ENCODE measurements at places on chromosomes 1 and 21.

DNA sequence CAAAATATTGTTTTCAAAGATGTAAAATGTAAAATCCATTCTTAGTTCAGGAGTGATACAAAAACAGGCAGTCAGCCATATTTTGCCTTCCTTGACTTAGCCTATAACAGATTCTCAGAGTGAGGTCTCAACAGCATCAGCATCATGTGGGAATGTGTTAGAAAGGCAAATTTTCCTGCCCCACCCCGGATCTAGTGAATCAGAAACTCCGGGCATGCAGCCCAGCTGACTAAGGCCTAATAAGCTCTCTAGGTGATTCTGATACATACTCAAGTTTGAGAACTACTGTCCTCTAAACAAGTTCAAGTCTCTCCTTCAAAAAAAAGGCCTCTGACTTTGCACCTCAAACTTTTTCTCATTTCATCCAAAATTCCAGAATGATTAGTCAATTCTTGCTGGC lies 46.9 kb upstream of the PRRC2C start:
- DNase-seq, result no peak

DNA sequence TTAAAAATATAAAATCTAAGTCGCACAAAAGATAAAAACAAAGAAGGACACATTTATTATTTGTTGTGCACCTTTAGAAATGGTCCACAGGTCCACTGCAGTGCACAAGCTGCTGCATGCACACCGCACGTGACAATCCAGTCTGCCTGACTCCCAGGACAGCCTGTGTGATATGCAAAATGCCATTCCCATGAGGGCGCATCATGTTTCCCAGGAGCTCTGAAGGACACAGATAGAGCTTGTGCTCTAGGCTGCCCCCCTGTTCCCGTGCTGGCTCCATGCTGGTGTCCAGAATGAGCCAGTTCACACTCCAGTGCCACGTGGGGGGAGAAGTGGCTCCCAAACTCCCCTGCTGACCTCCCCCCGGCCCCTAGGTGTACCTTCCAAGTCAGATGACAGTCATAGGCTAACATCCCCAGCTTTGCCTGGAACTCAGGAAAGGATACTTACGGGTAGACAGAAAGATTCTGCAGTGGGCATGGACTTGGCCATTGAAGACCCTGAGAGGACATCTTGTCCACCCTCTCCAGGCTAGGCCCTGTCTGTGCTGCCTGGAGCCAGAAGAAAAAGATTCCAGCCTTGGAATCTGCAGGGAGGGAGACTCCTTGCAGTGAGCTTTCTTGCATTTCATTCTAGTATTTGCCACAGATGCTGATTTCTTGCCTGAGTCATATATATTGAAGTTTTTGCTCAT lies 26.3 kb downstream of the RAB7B start:
- no peak for DNase-seq

DNA sequence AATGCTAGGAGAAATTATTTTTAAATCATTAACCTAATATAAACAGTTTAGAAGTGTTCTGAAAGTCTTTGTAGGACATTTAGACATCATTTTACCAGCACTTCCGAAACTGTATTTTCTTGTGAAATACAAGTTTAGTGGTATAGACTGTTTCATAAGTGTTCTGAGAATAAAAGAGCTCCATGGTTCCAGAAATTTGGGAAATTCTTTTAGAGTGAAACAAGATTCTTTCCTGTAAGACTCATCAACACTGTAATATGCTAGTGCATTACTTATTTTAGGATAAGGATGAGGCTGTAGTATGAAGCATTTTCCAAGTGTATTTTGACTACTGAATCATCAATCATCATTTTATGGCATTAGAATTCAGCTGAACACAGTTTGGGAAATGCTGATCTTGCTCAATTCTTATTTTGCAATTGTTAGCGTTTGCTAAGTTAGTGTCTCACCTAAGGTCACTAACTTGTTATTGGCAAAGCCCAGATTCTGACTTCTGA lies 73.4 kb downstream of the CEP350 start:
- DNase-seq, result no peak

DNA sequence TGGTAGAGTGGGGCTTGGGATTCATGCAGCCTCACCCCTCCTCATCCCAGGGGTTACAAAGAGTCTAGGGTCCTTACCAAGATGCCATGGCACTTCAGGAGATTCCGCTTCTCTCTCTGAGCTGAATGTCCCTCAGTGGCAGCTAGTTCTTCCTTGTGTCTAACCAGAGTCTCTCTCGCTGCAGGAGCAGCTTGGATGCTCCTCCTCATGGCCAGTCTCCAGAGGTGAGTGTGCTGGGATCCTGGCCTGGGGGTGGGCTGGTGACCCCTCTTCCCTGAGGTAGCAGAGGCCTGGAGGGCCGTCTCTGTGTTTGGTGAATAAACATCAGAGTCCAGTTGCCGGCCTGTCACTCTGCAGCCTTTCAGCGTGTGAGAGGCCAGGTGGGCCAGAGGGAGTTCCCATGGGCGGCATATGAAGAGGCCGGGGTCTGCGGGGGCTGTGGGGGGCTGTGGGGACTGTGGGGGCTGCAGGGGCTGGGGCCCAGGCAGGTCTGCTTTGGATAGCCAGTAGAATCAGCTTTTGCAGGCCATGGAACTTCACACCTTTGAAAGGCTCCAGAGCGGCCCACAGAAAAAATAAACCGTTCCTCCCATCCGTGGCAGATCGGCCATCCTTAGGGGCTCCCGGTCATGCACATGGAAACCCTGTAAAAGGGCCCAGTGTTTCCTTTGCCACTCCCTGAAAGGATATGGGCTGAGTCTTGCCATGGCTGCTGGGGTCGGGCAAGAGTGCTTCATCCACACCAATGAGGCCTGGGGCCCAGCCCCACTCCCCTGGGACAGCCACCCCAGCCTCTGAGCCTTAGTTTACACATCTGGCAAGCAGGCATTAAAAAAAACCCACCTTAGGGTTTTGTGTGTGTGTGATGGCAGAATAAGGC lies 256.4 kb downstream of the FOXD2 start:
- DNase-seq, result no peak

GRCh38 chr1:65420590-65421350 lies at the start of the genes LEPR and LEPROT:
Gene LEPR, plus strand, starts transcription at chr1:65420668. Its CDS starts 144,898 bp downstream, at chr1:65565566.
Gene LEPROT, plus strand, starts transcription at chr1:65420668. Its CDS starts 57 bp downstream, at chr1:65420725.
- DNase-seq, result no peak

Measured in Jurkat, Clone E6-1 (cell line).